ENCODE measurements at places on chromosomes 7 and 10.
A peak's percentile ranks its signal among the peaks of the same experiment; 100 is the strongest.

DNA sequence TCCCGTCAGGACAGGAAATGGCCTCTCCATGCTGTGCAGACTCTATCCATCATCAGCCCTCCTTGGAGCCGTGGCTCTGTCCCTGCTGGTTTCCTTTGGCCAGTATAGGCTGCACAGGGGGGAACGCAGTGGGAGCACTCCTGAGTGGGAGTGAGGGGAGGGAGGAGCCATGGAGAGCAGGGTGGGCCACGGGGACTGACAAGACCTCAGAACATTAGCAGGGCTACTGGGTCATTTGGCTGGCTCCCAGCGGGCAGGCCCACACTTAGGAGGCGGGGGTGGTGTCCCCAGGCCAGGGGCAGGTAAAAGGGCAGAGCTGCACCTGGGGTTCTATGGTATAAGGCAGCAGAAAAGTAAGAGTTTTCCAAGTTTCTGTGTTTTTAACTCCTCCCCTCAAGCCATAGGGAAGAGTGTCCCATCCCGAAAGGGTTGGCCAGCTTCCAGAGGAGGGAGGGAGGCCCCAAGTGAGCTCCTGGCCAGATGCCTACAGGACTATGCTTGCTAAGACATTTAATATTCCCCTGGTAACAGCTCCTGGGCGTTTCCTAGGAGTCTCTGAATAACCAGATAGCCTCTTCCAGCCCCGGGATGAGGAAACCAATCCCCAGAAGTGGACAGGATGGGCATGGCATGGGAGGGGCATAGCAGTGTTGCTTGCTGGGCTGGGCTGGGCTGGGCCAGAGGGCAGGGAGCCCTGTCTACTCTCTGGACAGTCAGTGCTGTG lies 5.5 kb upstream of the OPN4 start:
- DNase-seq, result peak; percentile 81

DNA sequence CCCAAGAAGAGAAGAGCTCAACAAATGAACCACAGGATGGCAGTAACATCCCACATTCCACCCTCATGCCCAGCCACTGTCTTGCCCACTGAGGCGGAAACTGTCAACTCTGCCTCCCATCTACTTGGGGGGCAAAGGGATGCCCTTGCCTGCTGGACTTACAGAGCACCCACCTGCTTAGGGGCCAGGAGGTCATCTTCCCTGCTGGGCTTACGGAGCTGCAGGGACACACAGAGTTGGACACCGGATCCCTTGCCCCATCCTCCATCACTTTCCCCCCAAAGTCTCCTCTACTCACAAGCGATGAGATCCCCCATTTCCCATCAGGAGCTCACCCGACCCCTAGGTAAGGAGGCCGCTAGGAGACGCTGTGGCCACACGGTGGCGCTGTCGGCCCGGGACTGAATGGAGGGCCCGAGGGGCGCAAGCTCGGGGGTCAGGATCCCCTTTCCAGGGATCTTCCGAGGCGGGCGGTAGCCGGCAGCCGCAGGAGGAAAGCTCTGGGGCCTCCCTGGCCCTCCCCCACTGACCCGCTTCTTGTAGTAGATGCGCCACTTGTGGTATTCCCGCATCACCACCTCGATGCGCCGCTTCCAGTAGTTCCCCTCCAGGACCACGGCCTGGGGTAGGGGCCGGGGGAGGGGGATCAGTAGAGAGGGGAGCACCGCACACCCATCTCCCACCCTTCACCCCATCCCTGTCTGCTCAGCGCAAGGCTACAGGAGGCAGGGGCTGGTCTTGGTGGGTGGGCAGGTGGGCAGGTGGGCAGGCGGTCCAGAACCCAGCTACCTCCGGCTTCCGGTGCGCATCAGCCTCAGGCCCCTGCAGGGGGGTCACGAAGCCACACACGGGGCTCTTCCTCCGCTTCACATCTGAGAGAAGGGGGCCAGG lies 17.3 kb downstream of the MLXIPL start:
- DNase-seq, result peak; percentile 74

DNA sequence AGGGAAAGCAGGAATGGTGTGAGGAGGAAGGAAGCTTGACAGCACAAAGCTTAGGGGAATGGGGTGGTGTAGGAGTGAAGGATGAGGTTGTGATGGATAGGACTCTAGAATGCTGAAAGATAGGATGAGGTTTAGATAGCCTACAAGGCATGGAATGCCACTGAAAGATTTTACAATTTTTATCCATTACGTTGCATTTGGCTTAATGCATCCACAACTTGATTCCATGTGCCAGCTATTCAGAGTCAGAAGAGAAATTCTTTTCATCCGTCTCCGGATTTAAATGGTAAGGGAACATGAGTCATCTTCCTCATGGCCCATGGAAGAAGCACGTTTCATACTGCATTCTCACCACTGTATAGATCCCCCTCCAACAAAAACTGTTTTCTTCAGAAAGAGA lies 212.4 kb upstream of the BMPER start:
- no peak for DNase-seq

DNA sequence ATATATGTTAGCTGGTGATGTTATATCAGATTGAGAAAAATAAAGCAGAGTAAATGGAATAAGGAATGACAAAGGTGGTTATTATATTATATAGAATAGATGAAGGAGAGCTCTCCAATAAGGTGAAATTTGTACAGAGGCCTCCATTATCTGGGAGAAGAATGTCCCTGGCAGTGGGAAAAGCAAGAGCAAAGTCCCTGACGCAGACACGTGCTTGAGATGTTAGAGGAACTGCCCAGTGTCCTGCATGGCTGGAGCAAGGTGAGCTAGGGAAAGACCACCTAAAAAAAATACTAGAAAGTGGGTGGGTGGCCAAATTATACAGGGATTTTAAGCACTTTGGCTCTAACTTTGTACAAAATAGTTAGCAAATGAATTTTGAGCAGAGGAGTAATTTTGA lies 120.7 kb downstream of the MDFIC start:
- DNase-seq, result no peak

- no peak for DNase-seq
Observed at GRCh38 chr7:4861227-4861626, 603 bp downstream of the PAPOLB start.

GRCh38 chr10:19518632-19519031 lies 297.6 kb upstream of the PLXDC2 start:
- no peak for DNase-seq

- no peak for DNase-seq
Observed at GRCh38 chr10:102615361-102615760, 28.9 kb upstream of the TRIM8 start.

DNA sequence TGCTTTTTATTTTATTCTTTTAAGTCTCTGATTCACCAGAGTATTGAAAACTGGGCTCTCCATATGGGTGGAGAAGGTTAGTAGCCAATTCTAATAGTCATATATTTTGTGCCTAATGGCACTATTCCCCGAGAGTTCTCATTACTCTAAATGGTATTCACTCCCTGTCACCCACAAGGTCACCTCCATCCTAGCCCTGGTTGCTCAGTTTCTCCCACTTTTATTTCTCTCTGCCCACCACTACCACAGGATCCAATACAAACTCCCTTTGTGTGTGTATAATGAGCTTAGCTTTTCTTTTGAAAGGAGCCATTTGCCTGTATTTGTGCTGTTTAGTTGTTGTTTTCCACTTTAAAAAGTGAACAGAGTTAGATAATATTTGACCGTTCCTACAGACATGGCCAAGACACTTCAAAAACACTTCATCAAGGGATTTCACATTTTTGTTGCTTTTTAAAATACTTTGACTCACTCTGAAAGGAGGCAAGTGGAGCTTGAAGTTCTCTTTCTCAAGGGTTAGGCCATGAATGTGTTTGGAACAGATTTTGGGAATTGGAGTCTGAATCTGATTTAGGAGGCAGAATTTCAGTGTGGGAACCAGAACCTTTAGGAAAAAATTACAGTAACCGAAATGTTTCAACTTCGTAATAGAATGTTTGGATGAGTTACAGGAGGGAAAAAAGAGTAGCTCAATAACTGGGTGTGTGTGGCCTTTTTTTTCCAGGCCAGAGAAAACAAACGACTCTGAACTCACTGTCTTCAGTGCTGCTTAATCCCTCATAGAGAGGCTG lies 321.3 kb downstream of the BICC1 start:
- peak; percentile 58 for DNase-seq

DNA sequence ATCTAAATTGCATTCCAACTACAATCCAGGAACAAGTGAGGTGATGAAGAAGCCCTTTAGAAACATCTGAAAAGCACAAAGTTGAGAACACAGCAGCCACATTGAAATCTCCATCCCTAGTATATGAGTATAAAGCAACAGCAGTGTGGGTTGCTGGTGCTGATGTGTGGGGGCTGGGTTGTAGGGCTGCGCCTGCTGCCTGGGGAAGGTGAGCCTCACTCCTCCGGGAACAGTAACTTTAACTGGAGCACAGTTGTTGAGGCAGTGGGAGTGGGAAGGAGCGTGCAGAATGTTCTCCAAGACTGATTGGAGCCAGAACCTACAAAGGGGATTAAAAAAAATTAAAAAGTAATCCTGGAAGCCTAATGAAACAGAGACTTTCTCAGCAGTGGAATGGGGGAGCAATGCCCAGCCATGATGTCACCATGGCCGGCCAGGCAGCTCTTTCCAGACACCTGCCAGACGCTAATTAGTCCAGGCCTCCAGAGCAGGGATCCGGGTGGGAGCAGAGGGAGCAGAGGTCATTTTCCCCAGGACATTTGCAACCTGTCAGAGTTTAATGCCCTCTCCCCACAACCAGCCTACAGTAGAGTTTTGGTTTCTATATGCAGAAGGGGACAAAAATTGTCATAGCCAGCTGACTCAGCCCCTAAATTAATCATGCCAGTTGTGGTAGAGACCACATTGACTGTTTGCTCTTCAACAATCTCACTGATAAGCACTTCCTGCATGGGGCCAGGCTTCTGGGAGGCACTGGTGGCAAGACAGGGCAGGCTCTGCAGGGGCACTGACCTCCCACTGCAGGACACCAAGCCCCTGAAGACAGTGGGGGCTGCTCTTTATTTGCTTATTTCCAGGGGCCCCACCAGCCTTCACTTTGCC lies 133.0 kb upstream of the ZNF32 start:
- no peak for DNase-seq

DNA sequence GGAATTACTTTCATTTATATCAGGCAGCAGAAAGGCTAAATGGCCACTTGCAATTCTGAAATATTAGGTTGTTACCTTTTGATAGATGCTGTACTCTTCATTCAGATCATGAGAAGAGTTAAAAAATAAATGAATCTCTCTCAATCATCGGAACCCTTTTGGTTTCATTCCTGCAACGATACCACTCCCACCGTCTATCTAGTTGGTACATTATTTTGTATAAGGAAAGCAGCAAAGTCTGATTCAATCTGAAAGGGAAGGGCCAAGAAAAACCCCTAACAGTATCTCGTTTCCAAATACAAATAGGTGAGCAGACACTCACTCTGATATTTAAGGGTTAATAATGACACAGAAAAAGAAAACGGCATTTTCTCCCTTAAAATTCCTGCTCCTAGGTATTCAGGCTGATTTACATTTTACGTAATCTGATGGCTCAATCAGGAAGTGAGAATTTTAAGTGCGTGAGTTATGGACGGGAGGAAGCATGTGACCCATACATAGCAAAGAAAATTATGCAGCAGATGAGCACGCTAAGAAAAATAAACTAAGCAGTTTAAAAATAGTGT lies 209.4 kb upstream of the KLF14 start:
- DNase-seq, result no peak

- no peak for DNase-seq
Observed at GRCh38 chr10:48556713-48557112, 48.2 kb downstream of the ARHGAP22 start.

GRCh38 chr10:123869020-123869414 lies 22.6 kb downstream of the CPXM2 start:
- no peak for DNase-seq

GRCh38 chr7:76241141-76241540 lies 39.4 kb downstream of the SRRM3 start:
- no peak for DNase-seq

- DNase-seq, result no peak
Observed at GRCh38 chr7:28026237-28026636, 154.4 kb downstream of the JAZF1 start.

GRCh38 chr10:77592946-77593636 lies 44.5 kb downstream of the KCNMA1 start:
- no peak for DNase-seq

GRCh38 chr7:51242881-51243518 lies 73.6 kb downstream of the COBL start:
- no peak for DNase-seq

GRCh38 chr10:84608126-84608525 lies 279.7 kb downstream of the CCSER2 start:
- DNase-seq, result no peak

DNA sequence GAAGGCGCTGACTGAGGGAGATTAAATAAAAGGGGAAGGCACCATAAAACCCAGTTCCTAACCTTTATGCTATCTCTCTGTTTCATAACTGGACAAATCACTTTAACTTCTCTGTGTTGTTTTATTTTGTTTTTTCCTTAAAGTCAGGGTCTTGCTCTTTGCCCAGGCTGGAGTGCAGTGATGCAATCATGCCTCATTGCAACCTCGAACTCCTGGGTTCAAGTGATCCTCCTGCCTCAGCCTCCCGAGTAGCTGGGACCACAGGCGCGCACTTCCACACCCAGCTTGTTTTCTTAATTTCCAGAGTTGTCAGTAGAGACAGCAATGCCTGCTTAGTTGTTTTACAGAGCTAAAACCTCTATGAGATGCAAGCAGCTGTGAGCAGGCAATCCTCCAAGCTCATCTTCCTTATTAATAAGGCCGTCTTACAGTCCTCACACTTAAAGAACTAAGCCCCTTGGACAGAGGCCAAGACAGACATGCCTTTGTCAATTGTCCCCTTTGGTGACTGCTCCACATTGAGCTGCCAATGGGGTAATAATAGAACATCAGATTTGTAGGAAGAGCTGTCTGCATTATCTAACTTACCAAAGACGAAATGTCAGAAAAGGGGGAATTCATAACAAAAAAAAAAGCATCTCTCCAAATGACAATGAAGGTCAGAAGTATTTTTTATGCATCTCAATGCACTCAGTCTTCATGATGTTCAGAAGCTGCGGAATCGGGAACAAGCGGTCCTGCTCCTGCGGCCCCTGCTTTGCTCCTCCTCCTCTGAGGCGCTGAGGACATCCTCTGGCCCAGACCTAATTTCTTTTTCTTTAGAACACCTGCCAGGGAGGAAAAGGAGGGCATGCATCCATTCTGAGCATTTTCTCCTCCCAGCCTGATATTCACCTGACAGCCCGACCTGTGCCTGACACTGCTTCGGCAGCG lies 62.7 kb upstream of the RNF32 start:
- DNase-seq, result no peak

DNA sequence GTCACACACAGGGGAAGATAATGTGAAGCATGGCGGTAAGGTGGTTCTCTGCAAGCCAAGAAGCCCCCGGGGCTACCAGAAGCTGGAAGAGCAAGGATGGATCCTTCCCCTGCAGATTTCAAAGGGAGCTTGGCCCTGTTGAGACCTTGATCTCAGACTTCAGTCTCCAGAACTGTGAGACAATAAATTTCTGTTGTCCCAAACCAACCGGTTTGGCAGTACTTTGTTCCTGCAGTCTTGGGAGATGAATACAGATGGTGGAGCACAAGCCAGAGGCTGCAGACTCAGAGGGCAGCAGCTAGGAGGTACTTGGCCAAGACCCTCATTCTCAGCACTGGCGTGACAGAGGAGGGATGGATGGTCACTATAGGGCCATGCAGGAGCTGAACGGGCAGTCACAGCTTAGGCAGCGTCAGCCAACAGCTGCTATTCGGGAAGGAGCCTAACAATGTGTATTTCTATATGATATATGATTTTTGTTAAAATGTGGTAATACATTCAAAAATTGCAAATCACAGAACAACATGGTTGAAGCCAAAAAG lies 387.3 kb downstream of the TNS3 start:
- no peak for DNase-seq
